ENCODE measurements at places on chromosomes 12 and 14.

- DNase-seq = no peak
Measured at GRCh38 chr14:75845136-75845804, 136.5 kb downstream of the TGFB3 start.

- DNase-seq = no peak
Measured at GRCh38 chr12:124365726-124366430, 71.0 kb downstream of the RFLNA start.

- DNase-seq = no peak
Measured at GRCh38 chr12:93287149-93287548, 90.6 kb upstream of the NUDT4 start.

DNA sequence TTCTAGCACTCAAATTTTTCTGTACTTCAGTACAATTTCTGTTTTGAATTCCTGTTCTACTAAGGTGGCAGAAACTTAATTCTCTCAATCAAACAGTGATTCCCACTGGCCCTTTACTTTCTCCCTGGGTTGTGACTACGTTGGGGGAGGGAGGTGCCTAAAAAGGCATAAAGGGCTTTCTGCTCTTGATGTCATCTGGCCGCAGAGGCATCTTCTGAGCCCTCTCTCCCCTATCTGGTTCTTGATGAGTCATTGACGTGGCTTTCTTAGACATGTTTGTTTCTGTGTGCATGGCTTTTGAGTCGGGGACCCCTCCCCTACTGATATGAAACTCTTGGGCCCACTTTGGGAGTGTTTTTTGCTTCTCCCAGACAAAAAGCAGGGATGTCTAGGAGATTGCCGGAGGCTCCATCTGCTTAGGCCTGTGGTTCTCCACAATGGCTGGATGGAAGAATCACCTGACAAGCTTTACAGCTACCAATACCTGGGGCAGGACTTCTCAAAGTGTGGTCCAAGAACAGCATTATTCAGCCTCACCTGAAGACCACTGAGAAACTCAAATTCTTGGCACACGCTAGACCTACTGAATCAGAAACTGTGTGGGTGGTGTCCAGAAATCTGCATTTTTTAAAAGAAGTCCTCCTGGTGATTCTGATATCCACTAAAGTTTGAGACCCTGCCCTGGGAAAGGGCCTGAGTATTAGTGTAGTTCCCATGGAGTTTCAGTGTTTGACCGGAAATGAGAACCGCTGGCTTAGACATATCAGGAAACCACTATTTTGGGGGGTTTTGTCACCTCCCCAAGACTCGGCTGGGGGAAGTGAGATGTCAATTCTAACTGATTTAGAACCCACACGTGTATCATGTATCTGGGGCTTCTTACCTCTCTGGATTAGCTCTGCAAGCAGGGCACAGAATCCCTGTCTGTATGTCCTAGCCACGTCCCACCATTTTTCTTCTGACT lies 395.7 kb upstream of the PDE3A start:
- no peak for DNase-seq

DNA sequence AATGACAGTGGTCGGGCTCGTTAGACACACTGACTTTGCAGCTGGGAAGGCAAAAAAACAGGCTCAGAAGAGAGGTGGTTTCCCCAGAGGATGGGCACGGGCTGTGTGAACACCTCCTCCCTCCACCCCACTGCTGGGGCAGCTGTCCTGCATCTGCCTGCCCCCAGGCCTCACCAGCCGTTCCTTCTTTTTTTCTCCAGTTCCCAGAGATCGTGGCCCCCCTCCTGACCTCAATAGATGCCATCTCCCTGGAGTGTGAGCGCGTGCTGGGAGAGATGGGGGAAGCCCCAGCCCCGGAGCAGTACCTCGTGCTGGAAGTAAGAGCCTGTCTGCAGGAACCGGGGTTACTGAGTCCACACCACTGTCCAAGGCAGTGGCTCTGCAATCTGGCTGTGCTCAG lies 17.4 kb downstream of the MVK start:
- no peak for DNase-seq

DNA sequence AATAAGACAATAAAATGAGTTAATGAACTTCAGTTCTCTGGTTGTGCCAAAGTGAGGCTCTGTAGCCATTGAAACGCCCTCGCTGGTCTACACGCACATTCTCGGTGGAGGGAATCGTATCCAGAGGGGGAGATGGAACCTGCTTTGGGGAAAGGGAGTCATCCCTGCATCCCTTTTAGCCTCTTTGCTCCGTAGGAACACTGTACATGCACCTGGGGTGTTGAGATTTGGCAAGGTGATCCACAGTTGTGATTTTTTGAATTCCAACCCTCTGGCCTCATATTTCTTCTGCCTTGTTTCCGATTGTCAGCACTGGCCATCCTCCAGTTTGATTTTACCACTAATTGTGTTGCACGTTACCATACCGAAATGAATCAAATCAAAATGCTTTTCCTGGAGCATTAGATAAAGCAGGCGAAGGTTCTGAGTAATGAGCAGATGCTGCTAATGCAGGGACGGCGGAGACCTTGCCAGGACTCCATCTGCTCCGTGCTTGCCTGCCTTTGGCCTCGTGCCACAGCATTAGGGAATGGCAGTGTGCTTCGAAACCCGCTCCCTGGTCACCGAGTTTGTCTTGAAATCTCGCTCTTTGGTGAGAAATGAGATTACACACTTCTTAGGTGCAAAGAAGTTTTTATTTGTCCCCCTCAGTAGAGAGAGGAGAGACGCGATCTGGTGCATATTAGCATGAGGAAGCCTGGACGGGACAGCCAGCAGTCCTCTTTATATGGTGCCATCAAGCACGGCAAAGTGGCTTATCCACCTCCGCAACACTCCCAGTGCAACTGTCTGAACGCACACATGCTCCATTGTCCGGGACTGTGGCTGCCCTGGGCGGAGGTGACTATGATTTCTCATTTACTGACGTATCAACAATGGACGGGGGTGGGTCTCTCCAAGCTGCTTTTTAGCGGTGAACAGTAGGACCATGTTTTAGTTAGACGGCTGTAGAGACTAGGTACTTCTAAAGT lies 59.1 kb downstream of the FBXW8 start:
- no peak for DNase-seq

- DNase-seq = no peak
Measured at GRCh38 chr12:3947781-3948180, 74.6 kb upstream of the PARP11 start.

DNA sequence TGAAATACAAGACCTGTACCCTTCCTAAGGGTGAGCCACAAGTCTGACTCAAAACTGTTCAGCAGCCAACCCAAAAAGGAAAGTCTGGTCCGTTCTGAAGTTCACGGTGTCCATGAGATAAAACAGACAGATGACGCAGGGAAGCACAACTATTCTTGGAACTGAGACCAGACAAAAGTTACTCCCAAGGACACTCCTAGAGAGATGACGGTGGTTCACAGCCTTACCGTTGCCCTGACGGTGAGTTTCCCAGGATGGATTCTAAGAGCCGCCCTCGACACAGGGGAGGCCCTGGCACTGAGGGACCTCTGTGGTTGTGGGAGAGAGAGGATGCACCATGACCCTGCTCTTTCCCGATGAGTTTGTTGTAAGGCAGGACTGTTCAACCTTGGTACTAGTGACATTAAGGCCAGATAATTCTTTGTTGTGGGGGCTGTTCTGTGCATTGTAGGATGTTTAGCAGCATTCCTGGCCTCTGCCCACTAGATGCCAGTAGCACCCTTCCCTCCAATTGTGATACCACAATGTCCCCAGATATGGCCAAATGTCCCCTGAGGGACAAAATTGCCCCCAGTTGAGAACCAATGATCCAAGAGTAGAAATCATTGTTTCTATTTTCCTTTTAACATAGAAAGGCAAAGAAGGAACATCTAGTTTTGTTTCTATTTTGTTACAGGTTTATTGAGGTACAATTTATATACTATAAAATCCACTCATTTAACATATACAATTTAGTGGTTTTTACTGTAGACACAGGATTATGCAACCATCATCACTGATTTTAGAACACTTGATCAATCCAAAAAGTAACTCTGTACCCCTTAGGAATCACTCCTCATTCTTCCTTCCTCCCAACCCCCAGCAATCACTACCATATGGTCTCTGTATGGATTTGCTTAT lies 23.0 kb downstream of the OR10P1 start:
- no peak for DNase-seq

- no peak for DNase-seq
Measured at GRCh38 chr14:99579903-99580571, 24.0 kb downstream of the CCDC85C start.

DNA sequence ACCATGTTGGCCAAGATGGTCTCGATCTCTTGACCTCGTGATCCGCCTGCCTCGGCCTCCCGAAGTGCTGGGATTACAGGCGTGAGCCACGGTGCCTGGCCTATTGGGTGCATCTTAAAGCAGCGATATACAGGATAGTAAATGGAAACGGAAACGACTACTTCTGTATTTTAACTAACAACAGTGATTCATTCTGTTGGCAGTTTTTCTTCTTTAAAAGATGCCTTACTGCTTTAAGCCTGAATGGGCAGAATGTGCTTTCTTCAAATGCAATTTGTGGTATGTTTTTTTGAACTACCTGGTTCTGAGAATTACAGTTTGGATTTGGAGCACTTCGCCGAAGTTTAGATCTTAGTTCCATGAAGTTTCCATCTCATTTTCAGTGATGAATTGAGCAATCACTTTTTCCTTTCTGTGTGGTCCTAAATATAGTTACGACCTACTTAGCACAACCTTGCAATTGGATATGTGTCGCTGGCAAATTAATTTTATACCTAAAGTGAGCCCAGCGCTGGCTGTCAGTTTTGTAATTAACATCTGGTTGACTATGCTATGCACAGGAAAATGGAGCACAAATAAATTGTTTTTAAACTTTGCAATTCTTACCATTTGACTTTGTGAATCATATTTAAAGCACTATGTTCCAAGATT lies 53.6 kb upstream of the EIF5 start:
- no peak for DNase-seq

GRCh38 chr14:75368333-75368732 lies 59.5 kb upstream of the JDP2 start:
- no peak for DNase-seq

- no peak for DNase-seq
Measured at GRCh38 chr12:2645460-2645859, 149.3 kb upstream of the FKBP4 start.

DNA sequence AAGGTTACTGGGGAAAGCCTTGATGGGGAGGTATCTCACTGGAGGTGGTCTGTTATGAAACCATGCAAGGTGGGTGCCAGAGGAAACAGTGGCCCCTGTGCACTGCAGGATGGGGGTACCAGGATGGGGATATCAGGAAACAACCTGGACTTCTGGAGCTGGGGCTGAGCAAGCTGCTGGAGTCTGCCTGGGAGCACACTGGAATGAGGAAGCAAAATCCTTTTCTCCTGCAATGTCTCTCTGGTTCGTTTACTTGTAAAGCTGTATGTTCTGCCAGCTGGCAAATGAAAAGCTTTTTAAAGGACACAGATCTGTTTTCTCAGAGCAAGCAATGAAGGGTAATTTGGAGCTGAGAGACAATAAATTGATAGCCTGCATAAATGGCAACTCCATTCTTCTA lies 23.2 kb upstream of the SERPINA1 start:
- no peak for DNase-seq

GRCh38 chr12:71356569-71356968 lies 83.0 kb upstream of the LGR5 start:
- no peak for DNase-seq

DNA sequence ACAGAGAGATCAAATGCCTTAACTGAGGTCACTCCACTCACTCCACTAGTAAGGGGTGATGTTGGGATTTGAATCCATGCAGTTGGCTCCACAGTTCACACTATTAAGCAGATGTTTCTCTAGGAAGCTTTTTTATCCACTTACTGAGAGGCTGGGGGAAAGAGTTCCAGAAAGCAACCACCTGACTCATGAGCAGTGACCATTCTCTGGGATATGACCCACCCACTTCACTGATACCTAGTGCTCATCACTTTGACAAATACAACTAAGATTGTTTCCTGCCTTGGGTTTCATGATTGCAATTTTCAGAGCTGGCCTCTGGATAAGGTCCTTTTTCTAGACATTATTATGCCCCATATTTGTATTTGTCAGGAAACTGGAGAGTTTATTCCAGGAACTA lies 152.1 kb upstream of the PLEKHG7 start:
- no peak for DNase-seq

DNA sequence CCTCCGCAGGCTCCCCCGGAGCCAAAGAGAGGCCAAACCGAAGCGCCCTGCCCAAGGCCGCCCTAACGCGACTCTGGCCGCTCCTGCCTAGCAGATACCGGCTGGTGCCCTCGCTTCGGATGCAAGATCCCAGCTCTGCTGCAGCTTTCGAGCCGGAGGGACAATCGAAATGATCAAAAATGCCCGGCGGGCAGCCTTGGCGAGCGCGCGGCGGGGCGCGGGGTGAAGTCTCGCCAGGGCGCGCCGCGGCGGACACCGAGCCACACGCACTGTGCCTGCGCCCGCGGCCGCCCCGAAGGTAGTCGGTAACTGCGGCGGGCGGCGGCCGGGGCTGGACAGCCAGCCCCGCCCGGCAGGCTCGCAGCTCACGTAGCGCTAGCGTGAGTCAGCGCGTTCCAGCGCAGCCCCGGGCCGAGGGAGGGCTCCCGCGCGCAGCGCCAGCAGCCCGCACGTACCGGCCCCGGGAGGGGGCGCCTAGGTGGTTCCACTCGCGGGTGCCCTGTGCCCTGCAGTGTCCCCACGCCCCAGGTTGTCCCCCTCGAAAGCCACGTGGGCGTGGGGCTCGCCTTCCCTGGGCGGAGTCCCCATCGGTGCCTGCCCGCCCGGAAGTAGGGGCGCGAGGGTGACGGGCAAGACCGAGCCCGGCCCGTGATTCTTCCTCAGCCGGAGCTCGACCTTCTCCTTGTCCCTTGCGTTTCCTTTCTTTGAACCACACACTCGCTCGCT lies 109.2 kb upstream of the EGLN3 start:
- no peak for DNase-seq

GRCh38 chr12:19457561-19457960 lies 18.3 kb downstream of the AEBP2 start:
- no peak for DNase-seq

DNA sequence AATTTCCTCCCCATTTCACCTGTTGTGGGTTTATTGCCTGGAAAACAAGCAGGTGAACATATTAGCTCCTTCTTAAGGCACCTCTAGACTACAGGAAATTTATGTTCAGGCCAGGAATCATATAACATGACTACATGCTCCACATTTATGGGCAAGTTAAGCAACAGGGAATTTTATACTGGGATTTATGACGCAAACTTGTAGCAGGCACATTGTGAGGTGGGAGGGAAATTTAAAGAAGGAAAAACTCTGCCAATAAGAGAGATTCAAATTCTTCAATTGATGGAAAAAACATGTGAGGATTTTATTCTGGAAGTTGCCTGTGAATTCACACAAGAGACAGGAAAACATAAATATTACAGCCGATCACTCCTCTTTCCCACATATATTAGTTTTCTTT lies 93.9 kb downstream of the TBC1D30 start:
- no peak for DNase-seq

- no peak for DNase-seq
Measured at GRCh38 chr12:41121374-41121773, 66.7 kb upstream of the PDZRN4 start.

Data from stimulated activated CD8-positive, alpha-beta memory T cell treated with anti-CD3 and anti-CD28 coated beads, Interleukin-7, amount 100 ng/mL, for 24 hours (primary cell).